Fibroblast of skin of right quadriceps (primary cell): ENCODE measurements at places on chromosomes 3 and 15.

DNA sequence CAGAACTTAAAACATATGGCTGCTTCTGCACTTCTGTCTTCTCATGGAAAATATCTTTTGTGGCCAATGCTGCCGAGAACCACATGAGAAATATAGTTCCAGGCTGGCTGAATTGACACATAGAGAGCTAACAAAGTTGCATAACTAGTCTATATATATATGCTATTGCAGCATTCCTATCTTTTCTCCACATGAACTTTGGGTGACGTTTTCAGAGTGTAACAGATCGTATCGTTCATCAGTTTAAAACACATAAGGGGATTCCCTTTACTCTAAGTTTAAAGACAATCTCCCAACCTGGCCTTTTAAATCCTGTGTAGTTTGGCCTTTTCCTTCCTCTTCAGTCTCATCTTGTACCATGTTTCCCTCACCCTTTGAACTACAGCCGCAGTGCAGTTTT, 394.2 kb upstream of the CBLB start:
- peak; percentile 73 for DNase-seq

- peak; percentile 54 for DNase-seq
Observed at GRCh38 chr3:62873761-62874710, 1.2 kb downstream of the CADPS start.

DNA sequence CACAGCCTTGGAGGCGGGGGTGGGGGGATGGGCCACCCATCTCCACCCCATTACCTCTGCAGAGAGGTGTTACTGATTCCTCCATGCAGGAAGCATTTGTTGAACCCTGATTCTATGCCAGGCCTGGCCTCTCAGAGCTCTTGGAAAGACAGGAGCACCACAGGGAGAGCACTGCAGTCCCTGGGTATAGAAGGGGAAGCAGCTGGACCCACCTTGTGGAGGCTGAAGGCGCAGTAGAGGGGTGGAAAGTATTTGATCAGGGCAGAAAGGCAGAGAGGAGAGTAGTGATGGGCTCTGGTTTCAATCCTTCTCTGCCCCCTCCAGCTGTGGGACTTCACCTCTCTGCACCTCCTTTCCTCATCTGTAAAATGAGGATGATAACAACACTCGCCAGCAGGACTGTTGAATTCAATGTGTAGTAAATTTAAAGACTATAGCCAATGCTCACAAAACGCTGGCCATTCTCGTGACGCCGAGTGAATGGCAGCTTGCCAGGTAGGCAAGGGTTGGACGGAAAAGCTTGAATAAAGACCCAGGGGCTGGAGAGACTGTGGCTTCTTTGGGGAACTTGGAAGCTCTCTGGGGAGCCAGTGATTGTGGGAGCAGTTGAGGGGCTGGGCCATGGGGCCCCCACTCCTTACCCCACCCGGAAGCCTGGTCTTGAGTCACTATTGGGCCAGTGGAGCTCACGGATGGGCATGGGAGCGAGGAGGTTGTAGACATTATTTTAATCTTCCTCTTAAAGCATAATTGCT, 8.0 kb upstream of the CCDC33 start:
- no peak for DNase-seq

- no peak for DNase-seq
Observed at GRCh38 chr3:156685752-156686151, 11.4 kb downstream of the TIPARP start.

GRCh38 chr15:92989470-92989869, 89.3 kb downstream of the CHD2 start:
- no peak for DNase-seq
